Psoas muscle (tissue), 8 donors: ENCODE measurements at places on chromosomes 1 and 21. TPM values are rescaled to one million over a fixed set of nuclear protein-coding genes. Genes with fewer than 3 reads are reported as not detected.
A peak's percentile ranks its signal among the peaks of the same experiment; 100 is the strongest.

GRCh38 chr1:62784509-62785365 lies 805 bp downstream of the ATG4C start:
- H3K36me3 ChIP-seq = no peaks in the 10 kb centered on the region
- peak overlapping the region; percentile 74 for H3K4me3 ChIP-seq
- H3K27me3 ChIP-seq = no peaks in the 10 kb centered on the region
- peak overlapping the region; percentile 95 for H3K27ac ChIP-seq
- DNase-seq = no peak

GRCh38 chr21:34980423-34981115 lies 68.5 kb downstream of the RUNX1 start:
- no peak for DNase-seq
- H3K4me3 ChIP-seq = no peak overlapping the region
- H3K36me3 ChIP-seq = no peaks in the 10 kb centered on the region
- H3K27me3 ChIP-seq = no peaks in the 10 kb centered on the region

DNA sequence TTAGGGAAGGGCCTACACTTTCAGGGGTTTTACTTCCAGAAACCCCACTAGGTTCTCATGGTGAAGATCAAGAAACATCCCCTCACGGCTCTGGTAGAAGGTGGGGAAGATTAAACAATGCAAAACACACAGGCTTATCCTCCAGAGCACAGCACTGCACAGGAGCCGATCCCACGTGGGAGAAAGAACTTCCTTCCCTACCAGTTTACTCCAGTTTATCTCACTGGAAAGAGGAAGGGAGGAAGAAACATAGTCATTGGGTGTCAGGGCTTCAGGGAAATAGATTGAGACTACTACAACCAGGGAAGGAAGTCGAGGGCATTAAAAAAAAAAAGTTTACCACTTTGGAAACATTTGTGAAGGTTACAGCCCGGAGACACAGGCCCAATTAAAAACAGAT lies 164.4 kb downstream of the NTPCR start:
- no peak for DNase-seq
- peaks cover 19% of the 10 kb centered on the region for H3K4me1 ChIP-seq
- H3K27me3 ChIP-seq = no peaks in the 10 kb centered on the region
- H3K4me3 ChIP-seq = no peak overlapping the region
- no peak overlapping the region for H3K27ac ChIP-seq

GRCh38 chr1:93822730-93823425 lies 56.1 kb downstream of the DNTTIP2 start:
- H3K4me1 ChIP-seq = no peaks in the 10 kb centered on the region
- no peak overlapping the region for H3K4me3 ChIP-seq
- no peak for DNase-seq
- H3K27me3 ChIP-seq = no peaks in the 10 kb centered on the region
- H3K27ac ChIP-seq = no peak overlapping the region

Gene PRAMEF1
- not detected for total RNA-seq

DNA sequence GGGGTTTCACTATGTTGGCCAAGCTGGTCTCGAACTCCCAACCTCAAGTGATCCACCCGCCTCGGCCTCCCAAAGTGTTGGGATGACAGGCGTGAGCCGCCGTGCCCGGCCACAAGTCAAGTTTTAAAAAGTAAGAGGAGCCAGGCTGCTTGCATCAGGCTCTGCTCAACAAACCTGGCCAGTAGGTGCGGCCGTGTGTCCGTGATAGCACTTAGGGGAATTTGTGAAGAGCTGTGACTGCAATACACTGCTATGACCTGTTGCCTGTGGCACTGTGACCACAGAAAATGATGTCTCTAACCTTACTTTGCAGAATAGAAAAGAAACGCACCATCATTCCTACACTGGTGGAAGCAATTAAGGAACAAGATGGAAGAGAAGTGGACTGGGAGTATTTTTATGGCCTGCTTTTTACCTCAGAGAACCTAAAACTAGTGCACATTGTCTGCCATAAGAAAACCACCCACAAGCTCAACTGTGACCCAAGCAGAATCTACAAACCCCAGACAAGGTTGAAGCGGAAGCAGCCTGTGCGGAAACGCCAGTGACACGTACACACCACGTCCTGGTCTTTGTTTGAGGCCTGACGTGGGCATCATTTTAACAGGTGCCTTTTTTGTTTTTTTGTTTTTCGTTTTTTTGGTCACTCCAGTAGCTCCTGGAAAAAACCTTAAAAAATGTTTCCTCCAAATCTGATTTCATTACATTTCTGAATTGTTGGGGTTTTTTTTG lies 16.7 kb downstream of the C1orf174 start:
- no peaks in the 10 kb centered on the region for H3K4me1 ChIP-seq
- H3K27ac ChIP-seq = no peak overlapping the region
- H3K36me3 ChIP-seq = no peaks in the 10 kb centered on the region
- H3K4me3 ChIP-seq = no peak overlapping the region
- H3K27me3 ChIP-seq = no peaks in the 10 kb centered on the region

DNA sequence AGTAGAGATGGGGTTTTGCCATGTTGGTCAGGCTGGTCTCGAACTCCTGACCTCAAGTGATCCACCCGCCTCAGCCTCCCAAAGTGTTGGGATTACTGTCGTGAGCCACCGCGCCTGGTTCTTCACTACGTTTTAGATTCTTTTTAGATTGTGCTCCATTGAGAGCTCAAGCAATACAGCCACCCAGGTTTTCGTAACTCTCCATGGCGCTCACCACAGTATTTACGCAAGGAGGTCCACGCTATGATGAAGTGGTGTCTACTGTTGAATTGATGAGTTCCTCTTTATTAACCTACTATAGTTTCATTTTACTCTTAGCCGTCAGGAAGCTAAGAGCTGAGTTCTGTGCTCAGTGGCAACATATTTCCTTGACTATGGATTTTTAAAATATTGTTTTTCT lies 1.8 kb upstream of the KIF1B start:
- H3K27me3 ChIP-seq = no peaks in the 10 kb centered on the region
- DNase-seq = no peak

Gene PLCH2
- 0.06 TPM for total RNA-seq

Gene DMBX1
- total RNA-seq = not detected

- H3K27ac ChIP-seq = no peak overlapping the region
- H3K4me1 ChIP-seq = peaks cover 29% of the 10 kb centered on the region
- DNase-seq = no peak
- H3K27me3 ChIP-seq = no peaks in the 10 kb centered on the region
- H3K36me3 ChIP-seq = no peaks in the 10 kb centered on the region
Observed at GRCh38 chr1:184563308-184563707, 176.5 kb downstream of the C1orf21 start.

GRCh38 chr1:112557385-112557784 lies 48.6 kb downstream of the WNT2B start:
- H3K4me3 ChIP-seq = no peak overlapping the region
- no peaks in the 10 kb centered on the region for H3K27me3 ChIP-seq
- H3K4me1 ChIP-seq = peaks cover 8% of the 10 kb centered on the region
- DNase-seq = no peak
- peak overlapping the region; percentile 38 for H3K27ac ChIP-seq

GRCh38 chr1:3904006-3904842 lies 4.2 kb upstream of the C1orf174 start:
- H3K27me3 ChIP-seq = no peaks in the 10 kb centered on the region
- no peaks in the 10 kb centered on the region for H3K36me3 ChIP-seq
- H3K4me3 ChIP-seq = no peak overlapping the region
- H3K27ac ChIP-seq = no peak overlapping the region
- H3K4me1 ChIP-seq = peaks cover 1% of the 10 kb centered on the region

Gene PTGS2
- 0.53 TPM for total RNA-seq

Gene IGSF9
- total RNA-seq = not detected

DNA sequence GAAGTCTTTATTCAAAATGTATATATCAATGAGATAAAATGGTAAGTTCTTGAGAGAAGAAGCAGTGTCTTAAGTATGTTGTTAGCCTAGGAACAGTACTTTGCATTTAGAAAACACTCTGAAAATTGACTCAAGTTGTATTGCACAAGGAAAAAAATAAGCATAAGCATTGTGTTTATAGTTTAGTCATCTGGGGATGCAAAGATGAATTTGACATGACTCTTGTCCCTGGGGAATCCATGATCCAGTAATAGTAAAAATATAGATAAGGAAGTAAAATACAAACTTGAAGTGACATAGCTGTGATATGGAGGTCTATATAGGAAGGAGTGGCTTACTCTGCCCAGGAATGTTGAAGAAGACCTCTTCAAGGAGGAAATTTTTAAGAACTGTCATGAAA lies 185.0 kb upstream of the PTBP2 start:
- H3K27ac ChIP-seq = no peak overlapping the region
- peaks cover 21% of the 10 kb centered on the region for H3K4me1 ChIP-seq

GRCh38 chr1:183655562-183656075 lies 2.5 kb upstream of the APOBEC4 start:
- H3K36me3 ChIP-seq = no peaks in the 10 kb centered on the region
- DNase-seq = peak; percentile 84
- no peak overlapping the region for H3K27ac ChIP-seq
- H3K4me3 ChIP-seq = no peak overlapping the region

Gene DCST1
- total RNA-seq = not detected

GRCh38 chr1:119159111-119159510 lies 18.7 kb upstream of the WARS2 start:
- H3K27ac ChIP-seq = no peak overlapping the region
- DNase-seq = no peak
- no peaks in the 10 kb centered on the region for H3K27me3 ChIP-seq
- H3K36me3 ChIP-seq = peaks cover 6% of the 10 kb centered on the region
- no peak overlapping the region for H3K4me3 ChIP-seq
- H3K4me1 ChIP-seq = no peaks in the 10 kb centered on the region

Gene FAM110D
- total RNA-seq = 2.9 TPM

- H3K4me3 ChIP-seq = no peak overlapping the region
- peak; percentile 88 for DNase-seq
- no peaks in the 10 kb centered on the region for H3K36me3 ChIP-seq
- no peaks in the 10 kb centered on the region for H3K27me3 ChIP-seq
- no peaks in the 10 kb centered on the region for H3K4me1 ChIP-seq
Observed at GRCh38 chr1:12124693-12125421, 41.9 kb upstream of the TNFRSF1B start.

DNA sequence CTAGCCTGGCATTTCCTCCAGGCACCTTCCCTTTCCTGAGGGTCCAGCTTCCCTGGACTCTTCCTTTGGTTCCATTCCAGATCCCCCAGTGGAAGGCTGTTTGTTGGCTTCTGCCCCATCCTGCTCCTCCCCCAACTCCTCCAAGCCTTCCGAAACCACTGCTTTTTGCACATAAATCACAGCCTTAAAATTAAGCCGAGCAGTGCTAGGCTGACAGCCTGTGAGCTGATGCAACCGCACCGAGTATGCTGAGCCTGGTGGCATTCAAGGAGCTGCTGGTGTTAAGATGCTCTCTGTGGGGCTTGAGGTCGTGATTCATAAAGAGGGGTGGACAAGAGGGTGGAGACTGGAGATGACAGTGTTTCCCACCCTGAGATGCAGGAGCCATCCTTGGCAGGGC lies 266.6 kb upstream of the C1orf174 start:
- no peak for DNase-seq
- no peaks in the 10 kb centered on the region for H3K4me1 ChIP-seq
- H3K4me3 ChIP-seq = no peak overlapping the region
- no peak overlapping the region for H3K27ac ChIP-seq
